ENCODE measurements at places on chromosomes 5 and 9. TPM values are rescaled to one million over a fixed set of nuclear protein-coding genes. Genes with fewer than 3 reads are reported as not detected.

The CCDC171 gene
- 3.1 TPM for total RNA-seq

The GRXCR2 gene
- total RNA-seq = not detected

The DMRTA1 gene
- 0.83 TPM for total RNA-seq

The PTPN3 gene
- total RNA-seq = 1.4 TPM

The SH3PXD2B gene
- 45.7 TPM for total RNA-seq

The HCN1 gene
- 0.14 TPM for total RNA-seq

The CNTLN gene
- 19.9 TPM for total RNA-seq

The ANKRD18B gene
- not detected for total RNA-seq

The PDZD2 gene
- 11.4 TPM for total RNA-seq

The MEGF10 gene
- 3.3 TPM for total RNA-seq

The IRX1 gene
- total RNA-seq = not detected

The PCDHB11 gene
- 1.8 TPM for total RNA-seq

The DDX4 gene
- total RNA-seq = not detected

The TLR4 gene
- 15.6 TPM for total RNA-seq

The MCTP1 gene
- 20.5 TPM for total RNA-seq

The SPATA6L gene
- total RNA-seq = 3.3 TPM

The ITGA1 gene
- total RNA-seq = 195 TPM

The PCSK5 gene
- 14.3 TPM for total RNA-seq

The BARHL1 gene
- not detected for total RNA-seq

The ELL2 gene
- total RNA-seq = 28.6 TPM

The SV2C gene
- total RNA-seq = 0.55 TPM

The IFNA2 gene
- not detected for total RNA-seq

The PCDHGA2 gene
- 4.9 TPM for total RNA-seq

The AK8 gene
- 0.81 TPM for total RNA-seq

The INVS gene
- 29.8 TPM for total RNA-seq

The PLPP1 gene
- total RNA-seq = 355 TPM

The SLC6A3 gene
- total RNA-seq = not detected
